ENCODE measurements at places on chromosomes 11 and 22.

GRCh38 chr11:120173807-120174206 is 35.9 kb upstream of the TRIM29 start:
- peak; percentile 29 for DNase-seq

- no peak for DNase-seq
Observed at GRCh38 chr22:47215851-47216250, 453.4 kb downstream of the TBC1D22A start.

DNA sequence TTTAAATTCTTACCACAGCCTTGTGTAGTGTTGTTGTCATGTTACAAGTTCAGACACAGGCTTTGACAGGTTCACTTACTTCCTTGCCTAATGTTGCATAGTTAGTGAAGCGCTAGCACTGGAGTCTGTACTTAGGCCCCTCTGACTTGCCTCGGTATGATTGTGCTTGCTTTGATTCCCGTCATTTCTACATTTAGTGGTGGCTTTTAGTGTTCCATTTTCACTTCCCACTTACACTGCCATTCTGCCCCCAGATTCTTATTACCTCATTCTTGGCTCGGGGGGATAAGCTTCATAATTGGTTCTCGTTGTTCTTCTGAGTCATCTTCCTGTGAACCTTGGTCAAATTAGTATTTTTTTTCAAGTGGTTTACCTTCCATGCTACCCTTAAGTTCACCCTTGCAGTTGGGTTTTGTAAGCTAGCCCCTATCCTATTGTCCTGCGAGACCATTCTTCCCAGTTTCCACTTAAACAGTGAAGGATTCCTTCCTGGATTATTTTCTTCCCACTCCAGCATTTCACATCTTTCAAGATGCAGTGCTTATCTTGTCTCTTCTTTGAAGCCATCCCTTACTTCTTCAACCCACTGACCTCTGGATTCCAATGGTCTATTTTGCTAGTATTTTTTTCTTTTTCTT is 68.7 kb downstream of the DDX10 start:
- DNase-seq: peak; percentile 46

DNA sequence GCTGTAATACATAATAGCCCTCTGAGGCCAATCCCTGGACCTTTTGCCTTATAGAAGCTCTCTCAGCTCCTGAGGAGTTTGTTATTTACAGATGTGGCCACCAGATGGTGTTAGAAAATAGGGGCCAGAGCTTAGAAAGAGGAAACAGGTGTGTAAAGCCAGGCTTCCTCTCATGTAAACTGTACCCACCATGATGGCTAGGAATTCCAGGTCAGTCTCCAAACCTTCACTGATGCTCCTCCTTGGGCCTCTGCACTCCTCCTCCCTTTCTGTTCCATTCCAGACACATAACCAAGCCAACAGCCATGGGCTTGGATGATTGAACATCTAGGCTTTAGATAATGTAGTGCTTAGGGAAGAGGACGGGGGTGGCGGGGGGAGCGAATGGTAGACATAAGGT is 39.7 kb downstream of the USP35 start:
- peak; percentile 60 for DNase-seq

DNA sequence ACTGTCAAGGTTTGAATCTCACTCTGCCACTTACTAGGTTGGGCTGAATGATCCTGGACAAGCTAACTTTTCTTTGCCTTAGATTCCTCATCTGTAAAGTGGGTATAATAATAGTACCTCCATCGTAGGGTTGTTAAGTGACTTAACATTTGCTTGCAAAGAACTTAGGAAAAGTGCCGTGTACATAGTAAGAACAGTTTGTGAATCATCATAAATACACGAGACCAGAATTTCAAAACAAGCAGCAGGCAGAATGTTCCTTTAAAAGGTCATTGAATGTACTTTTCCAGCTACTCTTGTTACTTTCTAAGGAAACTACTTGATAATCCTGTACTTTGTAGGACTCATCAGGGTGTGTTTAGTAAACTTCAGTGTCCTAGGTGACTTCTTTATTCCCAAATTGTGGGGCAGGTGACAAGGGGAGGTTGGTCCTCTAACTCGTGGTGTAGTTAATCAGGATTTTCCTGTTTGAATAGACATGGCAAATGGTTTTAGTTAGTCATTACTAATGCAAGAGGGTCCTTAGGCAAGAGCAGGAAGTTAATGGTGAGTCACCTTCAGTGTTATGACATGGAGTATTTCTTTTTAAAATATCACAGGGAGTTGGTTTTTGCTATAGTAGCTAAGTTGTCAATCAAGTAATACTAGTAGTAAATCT is 67.9 kb downstream of the YAP1 start:
- peak; percentile 87 for DNase-seq

DNA sequence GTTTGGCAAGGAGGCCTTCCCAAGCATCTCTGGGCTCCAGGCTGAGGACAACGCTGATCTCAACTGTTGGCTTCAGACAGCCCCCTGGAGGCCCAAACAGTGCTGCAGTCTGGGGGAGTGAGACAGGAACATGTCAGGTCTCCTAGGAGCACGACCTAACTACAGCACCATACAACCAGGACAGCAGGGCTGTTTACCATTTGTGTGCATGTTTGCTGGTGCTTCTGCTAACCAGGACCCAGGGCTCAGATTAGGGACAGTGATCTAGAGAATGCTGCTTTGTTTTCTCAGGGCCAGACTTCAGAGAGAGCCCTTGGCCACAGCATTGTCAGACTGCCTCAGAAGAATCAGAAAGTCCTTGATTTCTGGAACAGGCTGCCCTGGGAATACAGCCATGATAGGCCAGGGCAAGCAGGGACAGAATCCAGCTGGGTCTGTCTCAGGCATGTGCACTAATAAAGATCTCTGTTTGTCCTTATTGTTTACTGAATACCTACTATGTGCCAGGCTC is 126.5 kb downstream of the VPREB1 start:
- DNase-seq: no peak
